ENCODE measurements at places on chromosomes 7 and 10.

DNA sequence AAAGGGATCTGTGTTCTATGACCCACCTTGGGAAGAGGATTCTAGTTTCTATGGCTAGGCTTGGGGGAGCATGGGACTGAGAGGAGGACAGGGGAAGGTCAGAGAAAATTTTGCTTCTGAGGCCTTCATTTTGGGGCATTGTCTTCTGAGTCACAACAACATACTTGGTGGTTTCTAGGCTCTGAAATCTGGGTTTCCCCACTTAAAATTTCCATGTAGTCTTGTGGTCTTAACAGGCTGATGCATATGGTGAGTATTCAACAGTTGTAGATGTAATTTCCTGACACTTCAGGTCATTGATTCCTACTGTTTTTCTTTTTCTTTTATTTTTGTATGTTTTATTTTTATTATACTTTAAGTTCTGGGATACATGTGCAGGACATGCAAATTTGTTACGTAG, 88.5 kb downstream of the ANKRD7 start:
- DNase-seq = no peak

DNA sequence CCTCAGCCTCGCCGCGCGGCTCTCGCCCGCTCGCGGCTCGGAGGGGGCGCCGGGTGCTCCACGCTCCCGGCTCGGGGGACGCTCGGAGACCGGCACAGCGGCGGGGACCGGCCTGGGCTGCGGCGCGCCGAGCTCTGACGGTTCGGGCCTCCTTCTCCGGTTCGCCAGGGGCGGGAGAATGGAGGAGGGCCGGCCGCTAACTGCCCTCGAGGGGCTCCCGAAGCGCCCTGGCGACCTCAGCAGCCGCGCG, 232 bp upstream of the GRID1 start:
- no peak for DNase-seq

DNA sequence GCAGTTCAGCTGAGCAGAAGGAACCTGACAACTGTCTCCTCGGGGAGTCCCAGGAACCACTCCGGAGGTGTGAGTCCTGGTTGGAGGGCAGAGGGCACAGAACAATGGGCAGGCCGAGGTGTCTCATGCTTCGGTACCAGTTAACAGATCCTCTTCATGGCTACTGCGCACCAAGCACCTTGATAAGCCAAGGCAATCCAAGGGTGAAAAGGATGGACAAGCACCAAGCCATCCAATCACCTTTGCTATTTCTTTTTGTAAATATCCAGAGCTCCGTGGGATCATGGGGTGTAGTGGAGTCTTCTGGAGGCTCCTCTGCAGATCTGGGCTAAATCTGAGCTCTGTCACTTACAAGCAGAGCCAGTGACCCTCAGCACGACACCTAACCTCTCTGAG, 233.5 kb downstream of the WDR11 start:
- no peak for DNase-seq

GRCh38 chr10:116444527-116445142, 17.0 kb downstream of the PNLIPRP3 start:
- DNase-seq = peak; percentile 32

DNA sequence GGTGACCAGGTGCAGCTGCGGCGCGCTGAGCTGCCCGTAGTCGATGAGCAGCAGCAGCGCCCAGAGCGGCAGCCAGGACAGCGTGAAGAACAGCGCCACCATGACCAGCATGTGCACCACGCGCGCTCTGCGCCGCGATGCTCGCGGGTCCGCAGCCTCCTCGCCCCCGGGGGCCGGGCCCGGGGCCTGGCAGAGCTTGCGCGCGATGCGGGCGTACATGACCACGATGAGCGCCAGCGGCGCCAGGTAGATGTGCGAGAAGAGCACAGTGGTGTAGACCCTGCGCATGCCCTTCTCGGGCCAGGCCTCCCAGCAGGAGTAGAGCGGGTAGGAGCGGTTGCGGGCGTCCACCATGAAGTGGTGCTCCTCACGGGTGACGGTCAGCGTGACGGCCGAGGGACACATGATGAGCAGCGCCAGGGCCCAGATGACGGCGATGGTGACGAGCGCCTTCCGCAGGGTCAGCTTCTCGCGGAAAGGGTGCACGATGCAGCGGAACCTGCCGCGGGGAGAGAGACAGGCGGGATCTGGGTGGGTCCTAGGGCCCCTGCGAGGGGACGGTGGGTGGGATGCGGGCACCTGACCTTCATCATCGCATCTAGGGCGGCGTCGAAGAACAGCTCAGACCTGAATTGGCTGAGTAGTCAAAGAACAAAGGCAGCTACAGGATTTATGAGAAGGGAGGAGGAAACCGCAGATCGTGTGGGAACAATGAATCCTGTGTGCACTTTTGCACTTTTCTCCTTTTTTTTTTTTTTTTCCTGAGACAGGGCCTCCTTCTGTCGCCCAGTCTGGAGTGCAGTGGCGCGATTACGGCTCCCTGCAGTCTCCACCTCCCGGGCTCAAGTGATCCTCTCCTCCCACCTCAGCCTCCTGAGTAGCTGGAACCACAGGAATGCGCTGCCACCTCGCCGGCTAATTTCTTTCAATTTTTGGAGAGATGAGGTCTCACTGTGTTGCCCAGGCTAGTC, 22.4 kb upstream of the PPA1 start:
- peak; percentile 92 for DNase-seq

All from kidney glomerular epithelial cell (primary cell).